ENCODE measurements at places on chromosomes 2 and 18. TPM values are rescaled to one million over a fixed set of nuclear protein-coding genes. Genes with fewer than 3 reads are reported as not detected.

Gene DYNC2LI1
- 99.7 TPM for total RNA-seq

Gene RSAD2
- 13.2 TPM for total RNA-seq

Gene UGT1A6
- 0.63 TPM for total RNA-seq

Gene ZNF804A
- 0.17 TPM for total RNA-seq

Gene SERPINB12
- not detected for total RNA-seq

Gene IL1R1
- total RNA-seq: 163 TPM

Gene TSPYL6
- not detected for total RNA-seq

- H3K4me3 ChIP-seq: no peak overlapping the region
- H3K4me1 ChIP-seq: no peaks in the 10 kb centered on the region
- no peak for DNase-seq
- H3K36me3 ChIP-seq: no peaks in the 10 kb centered on the region
Observed at GRCh38 chr18:55900380-55900779, 312.4 kb upstream of the TCF4 start.

GRCh38 chr2:241692448-241692847 is 5.8 kb upstream of the DTYMK start:
- H3K4me3 ChIP-seq: no peak overlapping the region
- no peak overlapping the region for H3K27ac ChIP-seq
- H3K4me1 ChIP-seq: peaks cover 9% of the 10 kb centered on the region
- no peaks in the 10 kb centered on the region for H3K36me3 ChIP-seq

DNA sequence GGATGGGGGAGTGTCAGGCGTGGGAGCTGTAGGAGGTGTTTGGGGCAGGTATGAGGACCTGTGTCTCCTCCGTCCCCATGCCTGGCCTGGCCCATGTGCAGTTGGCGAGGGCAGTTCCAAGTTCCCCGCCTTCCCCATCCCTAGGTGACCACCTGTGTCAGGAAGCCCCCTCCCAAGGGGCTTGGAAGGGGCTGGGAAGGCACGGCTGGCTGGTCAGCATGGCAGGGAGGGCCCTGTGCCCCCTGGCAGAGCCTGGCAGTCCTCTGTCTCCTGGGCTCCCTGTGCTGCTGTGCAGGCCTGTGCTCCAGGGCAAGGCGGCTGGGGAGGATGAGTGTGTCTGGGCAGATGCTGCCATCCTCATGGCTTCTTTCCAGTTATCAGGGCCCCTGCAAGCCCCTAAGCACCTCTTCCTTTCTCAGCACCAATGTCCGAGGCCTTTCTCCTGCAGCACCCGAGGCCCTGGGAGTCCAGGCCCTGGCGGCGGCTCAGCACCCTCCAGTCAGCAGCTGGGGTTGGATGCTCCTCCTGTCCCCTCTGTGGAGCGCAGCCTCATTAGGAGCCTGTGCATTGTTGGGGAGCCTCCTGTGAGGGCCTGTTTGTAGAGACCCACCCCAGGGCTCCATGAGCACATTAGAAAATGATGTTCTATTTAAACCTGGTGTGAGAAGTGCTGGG is 101.7 kb downstream of the FAM210A start:
- DNase-seq: no peak
- no peaks in the 10 kb centered on the region for H3K27me3 ChIP-seq
- H3K36me3 ChIP-seq: no peaks in the 10 kb centered on the region

- H3K4me1 ChIP-seq: no peaks in the 10 kb centered on the region
- no peak overlapping the region for H3K27ac ChIP-seq
Observed at GRCh38 chr2:177078416-177078815, 134.2 kb upstream of the HNRNPA3 start.

DNA sequence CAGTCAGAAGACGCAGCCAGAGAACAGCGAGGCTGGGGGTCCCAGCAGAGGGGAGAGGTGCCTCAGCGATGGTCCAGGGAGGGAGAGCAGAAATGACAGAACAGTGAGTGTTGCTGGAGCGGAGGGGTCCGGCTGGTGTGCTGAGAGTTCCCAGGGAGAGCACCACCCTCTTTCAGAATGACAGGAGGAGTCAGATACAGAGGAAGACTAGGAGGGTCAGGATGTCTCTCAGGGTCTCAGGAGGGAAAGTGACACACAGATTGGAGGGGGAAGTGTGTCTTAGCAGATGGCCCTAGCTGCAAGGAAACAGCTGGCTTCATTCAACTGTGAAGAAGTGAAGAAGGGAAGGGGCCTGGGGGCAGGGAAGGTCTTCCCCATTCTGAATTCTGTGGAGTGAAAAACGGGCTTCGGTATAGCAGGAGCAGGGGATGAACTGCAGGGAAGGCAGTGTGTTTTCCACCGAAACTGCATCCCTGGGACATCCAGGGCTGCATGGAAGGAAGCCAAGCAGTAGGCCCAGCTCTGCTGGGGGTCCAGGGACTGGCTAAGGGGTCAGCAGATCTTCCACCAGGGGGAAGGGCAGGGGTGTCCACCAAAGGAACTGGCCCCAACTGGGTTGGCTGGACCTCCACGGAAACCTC is 90.0 kb upstream of the OTOS start:
- no peaks in the 10 kb centered on the region for H3K36me3 ChIP-seq
- H3K4me3 ChIP-seq: no peak overlapping the region
- H3K27ac ChIP-seq: no peak overlapping the region
- no peaks in the 10 kb centered on the region for H3K4me1 ChIP-seq
- DNase-seq: no peak

DNA sequence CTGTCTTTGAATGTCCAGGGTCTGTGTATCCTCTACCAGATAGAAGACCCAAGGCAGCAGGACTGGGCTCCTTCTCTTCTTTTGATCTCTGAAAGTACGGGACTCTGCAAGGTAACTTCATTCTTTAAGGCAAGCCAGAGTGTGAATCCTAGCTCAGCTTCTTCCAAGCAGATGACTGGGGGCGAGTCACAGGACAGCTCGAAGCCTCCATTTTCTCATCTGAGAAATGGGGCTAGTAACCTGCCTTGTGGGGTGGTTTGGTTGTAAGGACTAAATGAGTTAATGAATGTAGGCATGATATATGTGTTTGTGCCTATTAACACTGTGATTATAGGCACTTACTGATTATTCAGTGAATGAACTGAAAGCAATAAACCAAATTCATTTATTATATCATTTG is 46.7 kb downstream of the DGKD start:
- no peak for DNase-seq
- H3K27ac ChIP-seq: no peak overlapping the region
- no peaks in the 10 kb centered on the region for H3K27me3 ChIP-seq
- H3K36me3 ChIP-seq: no peaks in the 10 kb centered on the region
- peaks cover 8% of the 10 kb centered on the region for H3K4me1 ChIP-seq
- H3K4me3 ChIP-seq: no peak overlapping the region

DNA sequence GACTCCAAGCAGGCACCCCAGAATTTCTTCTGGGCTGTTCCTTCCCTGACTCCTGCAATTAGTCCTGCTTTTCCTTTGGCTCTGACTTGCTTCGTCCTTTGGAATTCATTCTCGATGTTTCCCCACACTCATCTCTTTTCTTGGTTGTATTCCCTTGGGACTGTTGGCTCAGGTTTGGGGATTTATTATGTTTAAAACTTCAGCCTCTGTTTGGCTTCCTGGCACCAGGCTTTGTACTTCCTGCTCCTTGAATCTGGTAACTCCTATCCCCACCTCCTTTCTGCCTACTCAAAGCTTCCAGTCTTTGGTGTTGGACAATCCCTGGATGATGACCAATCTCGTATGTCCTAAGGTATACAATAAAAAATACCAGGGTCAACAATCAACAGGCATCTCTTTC is 1.8 kb upstream of the KCNE4 start:
- H3K27ac ChIP-seq: no peak overlapping the region
- H3K27me3 ChIP-seq: no peaks in the 10 kb centered on the region
- H3K4me1 ChIP-seq: no peaks in the 10 kb centered on the region
- DNase-seq: no peak
- no peaks in the 10 kb centered on the region for H3K36me3 ChIP-seq

- H3K36me3 ChIP-seq: no peaks in the 10 kb centered on the region
- no peaks in the 10 kb centered on the region for H3K4me1 ChIP-seq
- no peaks in the 10 kb centered on the region for H3K27me3 ChIP-seq
- H3K27ac ChIP-seq: no peak overlapping the region
- DNase-seq: no peak
Observed at GRCh38 chr2:121239471-121239870, 45.5 kb downstream of the TFCP2L1 start.

GRCh38 chr2:14654835-14655282 is 22.3 kb downstream of the LRATD1 start:
- no peak overlapping the region for H3K27ac ChIP-seq
- no peak overlapping the region for H3K4me3 ChIP-seq
- no peaks in the 10 kb centered on the region for H3K4me1 ChIP-seq
- DNase-seq: no peak

DNA sequence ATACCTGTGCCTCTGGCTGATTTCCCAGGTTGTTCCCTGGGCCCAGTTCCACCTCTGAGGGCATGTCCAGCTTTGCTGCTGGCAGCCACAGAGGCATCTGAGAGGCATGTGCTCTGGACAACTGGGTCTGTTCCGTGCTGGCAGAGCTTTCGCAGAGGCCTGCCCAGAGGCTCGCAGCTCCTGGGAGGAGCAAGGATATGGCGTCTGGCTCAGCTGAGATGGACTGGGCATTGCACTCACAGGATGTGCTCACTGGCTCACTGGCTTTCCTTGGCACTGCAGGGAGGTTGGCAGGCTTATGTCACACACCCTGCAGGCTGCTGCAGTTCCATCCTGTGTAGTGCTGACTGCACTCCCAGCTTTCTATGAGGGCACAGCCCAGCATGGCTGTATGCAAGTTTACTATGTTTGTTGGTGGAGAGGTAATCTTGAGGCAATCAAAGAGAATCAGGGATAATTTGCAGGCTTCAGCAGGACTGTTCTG is 172.3 kb downstream of the PRKCE start:
- H3K4me3 ChIP-seq: no peak overlapping the region
- peak overlapping the region; percentile 84 for H3K27ac ChIP-seq
- H3K36me3 ChIP-seq: no peaks in the 10 kb centered on the region
- H3K27me3 ChIP-seq: no peaks in the 10 kb centered on the region
- no peak for DNase-seq

- no peak for DNase-seq
- H3K4me3 ChIP-seq: no peak overlapping the region
- H3K27ac ChIP-seq: no peak overlapping the region
- H3K36me3 ChIP-seq: no peaks in the 10 kb centered on the region
- H3K4me1 ChIP-seq: no peaks in the 10 kb centered on the region
Observed at GRCh38 chr2:52345082-52345481, 1313.2 kb upstream of the NRXN1 start.

DNA sequence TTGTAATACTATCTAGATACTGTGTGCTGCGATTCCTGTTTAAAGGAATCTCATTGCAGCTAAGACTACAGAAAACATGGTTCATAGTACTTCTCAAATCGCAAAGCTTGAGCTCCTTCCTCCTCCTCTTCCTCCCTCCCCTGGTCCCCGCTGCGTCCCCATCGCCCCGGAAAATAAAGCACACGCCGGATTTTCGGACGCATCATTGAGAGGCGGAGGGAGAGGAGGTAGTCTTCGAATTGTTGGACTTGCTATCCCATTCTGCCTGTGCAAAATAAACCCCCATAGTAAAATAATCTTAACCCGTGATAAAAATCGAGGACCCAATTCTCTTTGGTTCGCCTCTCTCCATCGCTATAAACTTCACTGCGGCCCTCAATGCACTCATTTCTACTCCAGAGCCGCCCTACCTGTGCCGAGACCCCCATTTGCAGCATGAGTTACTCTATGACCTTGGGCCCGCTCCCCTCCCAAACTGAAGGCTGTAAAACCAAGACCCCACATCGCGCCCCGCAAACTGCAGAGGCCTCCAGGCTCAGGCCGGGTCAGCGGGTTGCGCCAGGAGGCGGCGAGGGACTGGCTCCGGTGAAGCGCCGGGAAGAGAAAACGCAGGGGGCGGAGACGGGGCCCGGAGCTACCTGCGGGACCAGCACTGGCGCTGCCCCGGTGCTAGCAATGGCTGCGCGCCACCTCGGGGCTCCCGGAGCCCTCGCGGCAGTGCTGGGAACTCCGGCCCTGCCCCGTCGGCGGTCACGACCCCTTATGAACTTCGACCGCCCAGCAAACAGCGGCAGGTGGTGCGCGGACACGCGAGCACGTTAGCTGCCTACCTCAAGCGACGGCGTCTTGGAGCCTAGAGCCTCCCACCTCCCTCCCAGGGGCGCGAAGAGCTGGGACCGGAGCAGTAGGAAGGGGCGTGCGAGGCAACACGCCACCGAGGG is 649 bp downstream of the ESCO1 start:
- no peaks in the 10 kb centered on the region for H3K27me3 ChIP-seq
- H3K4me1 ChIP-seq: peaks cover 14% of the 10 kb centered on the region
- H3K36me3 ChIP-seq: no peaks in the 10 kb centered on the region
- H3K27ac ChIP-seq: peak overlapping the region; percentile 96
- peak overlapping the region; percentile 80 for H3K4me3 ChIP-seq

DNA sequence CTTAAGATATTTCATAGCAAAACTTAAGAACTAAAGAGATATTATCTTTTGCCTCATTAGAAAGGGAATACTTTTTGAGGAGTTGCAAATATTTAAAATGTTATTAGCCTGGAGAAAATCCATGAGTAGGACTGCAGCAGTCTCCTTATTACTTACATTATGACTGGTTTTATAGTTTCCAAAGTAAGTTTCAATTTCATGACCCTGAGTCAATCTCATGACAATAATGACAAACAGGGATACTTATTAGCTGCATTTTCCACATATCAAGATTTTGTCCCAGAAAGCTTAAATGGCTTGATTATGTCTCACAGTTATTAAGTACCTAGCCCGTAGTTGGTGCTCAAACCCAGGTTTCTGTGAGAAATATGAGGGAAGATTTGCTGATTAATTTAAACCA is 150.8 kb upstream of the ZEB2 start:
- no peak for DNase-seq
- H3K4me1 ChIP-seq: no peaks in the 10 kb centered on the region
- H3K27ac ChIP-seq: no peak overlapping the region
- no peaks in the 10 kb centered on the region for H3K36me3 ChIP-seq

GRCh38 chr2:945104-945503 is 5.5 kb upstream of the SNTG2 start:
- H3K27me3 ChIP-seq: peaks cover 34% of the 10 kb centered on the region
- H3K4me1 ChIP-seq: no peaks in the 10 kb centered on the region
- no peaks in the 10 kb centered on the region for H3K36me3 ChIP-seq
- no peak overlapping the region for H3K27ac ChIP-seq
- no peak for DNase-seq
- H3K4me3 ChIP-seq: no peak overlapping the region

GRCh38 chr2:43221763-43222474 is 4.5 kb downstream of the ZFP36L2 start:
- peak; percentile 98 for DNase-seq
- peak overlapping the region; percentile 91 for H3K27ac ChIP-seq
- H3K27me3 ChIP-seq: no peaks in the 10 kb centered on the region
- peaks cover 38% of the 10 kb centered on the region for H3K36me3 ChIP-seq
- peak overlapping the region; percentile 18 for H3K4me3 ChIP-seq

GRCh38 chr2:11408959-11409571 is 56.9 kb downstream of the E2F6 start:
- no peak for DNase-seq
- no peaks in the 10 kb centered on the region for H3K27me3 ChIP-seq
- no peaks in the 10 kb centered on the region for H3K36me3 ChIP-seq
